ENCODE measurements at places on chromosomes 3 and 15.

GRCh38 chr3:12178091-12178820, 19.5 kb upstream of the TIMP4 start:
- no peak for DNase-seq

DNA sequence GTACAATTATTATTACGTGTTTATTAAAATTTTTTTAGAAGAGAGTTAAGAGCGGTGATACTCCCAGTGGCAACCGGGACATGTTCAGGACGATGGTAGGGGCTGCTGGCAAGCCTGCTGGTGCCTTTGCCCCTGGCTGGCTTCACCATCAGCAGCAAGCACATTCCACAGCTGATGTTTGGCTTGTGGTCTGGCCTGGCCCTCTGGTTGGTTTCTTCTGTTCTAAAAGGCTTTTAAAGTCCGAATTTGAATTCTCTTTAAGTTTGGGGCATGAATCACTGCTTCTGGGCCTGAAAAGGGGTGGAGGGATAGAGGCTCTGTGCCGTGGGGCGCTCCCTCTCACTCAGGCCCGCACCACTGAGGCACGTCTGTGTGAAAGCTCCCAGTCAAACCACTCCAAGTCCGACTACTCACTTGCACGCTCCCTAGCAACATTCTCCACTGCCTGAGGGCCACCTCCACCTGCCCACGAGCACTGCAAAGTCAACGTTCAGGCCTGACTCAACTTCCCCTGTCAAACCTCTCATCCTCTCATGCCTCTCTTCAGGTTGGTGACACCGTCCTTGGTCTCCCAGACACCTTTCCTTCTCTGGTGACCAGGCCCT, 10.1 kb downstream of the ITGA11 start:
- no peak for DNase-seq

- no peak for DNase-seq
Measured at GRCh38 chr15:83081256-83082014, 14.4 kb upstream of the BTBD1 start.

GRCh38 chr3:72614394-72615074, 233.7 kb downstream of the SHQ1 start:
- DNase-seq, result no peak
